ENCODE measurements at places on chromosomes 16 and 17.

GRCh38 chr17:8123695-8124349 lies at the start of gene HES7:
HES7 (minus strand) TSS chr17:8124106; CDS start chr17:8124084, 22 bp downstream.
- DNase-seq = no peak

DNA sequence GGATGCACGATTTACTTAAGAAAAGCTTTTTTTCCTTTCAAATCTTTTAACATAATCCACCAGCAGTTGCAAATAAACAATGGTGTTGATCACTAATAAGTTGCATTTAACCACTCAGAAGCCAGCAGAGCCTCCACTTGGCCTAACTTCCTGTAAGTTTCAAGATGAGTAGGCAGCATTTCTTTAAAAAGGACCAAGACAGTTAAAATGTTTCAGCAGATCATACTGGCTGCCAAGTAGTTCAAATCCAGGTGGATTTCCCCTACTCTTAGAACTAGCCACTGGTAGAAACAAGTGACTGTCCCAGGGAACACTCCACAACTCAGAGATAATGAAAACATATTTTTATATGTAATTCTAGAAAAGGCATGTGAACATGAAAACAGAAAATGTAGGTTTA lies 17.0 kb upstream of the RFFL start:
- DNase-seq = no peak

DNA sequence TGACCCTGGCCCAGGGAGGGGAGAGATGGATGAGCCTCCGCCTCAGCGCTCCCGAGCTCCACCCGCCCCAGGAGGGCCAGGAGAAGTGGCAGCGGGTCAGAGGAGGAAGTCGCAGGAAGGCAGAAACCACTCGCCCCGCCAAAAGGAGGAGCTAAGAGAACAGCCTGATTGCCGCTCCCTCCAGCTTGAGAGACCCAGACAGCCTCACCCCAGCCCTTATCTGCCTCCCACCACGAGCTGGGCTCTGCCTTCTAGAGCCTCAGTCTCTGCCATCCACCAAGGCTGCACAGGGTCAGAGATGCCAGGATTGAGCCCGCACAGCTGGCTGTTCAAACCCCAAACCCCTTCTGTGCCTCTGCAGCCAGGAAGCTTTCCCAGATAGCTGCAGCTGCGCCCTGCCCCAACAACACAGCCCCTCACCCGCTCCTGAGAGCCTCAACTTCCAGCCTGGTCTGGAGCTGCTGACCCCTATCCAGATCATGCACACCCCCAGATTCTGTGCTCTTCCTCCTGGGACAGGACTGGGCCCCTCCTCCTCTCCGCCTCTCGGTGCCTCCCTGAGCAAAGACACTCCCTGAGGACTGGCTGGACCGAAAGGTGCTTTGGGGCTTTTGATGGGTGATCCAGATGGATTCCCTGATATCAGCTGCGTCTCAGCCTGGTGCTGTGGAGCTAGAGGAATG lies 1.0 kb upstream of the ATP2A3 start:
- peak; percentile 54 for DNase-seq

- no peak for DNase-seq
Measured at GRCh38 chr17:35291802-35292201, 48.9 kb downstream of the SLFN5 start.

- no peak for DNase-seq
Measured at GRCh38 chr16:4525634-4526277, 12.8 kb downstream of the CDIP1 start.

- no peak for DNase-seq
Measured at GRCh38 chr16:28975158-28975599, 601 bp downstream of the SPNS1 start.

DNA sequence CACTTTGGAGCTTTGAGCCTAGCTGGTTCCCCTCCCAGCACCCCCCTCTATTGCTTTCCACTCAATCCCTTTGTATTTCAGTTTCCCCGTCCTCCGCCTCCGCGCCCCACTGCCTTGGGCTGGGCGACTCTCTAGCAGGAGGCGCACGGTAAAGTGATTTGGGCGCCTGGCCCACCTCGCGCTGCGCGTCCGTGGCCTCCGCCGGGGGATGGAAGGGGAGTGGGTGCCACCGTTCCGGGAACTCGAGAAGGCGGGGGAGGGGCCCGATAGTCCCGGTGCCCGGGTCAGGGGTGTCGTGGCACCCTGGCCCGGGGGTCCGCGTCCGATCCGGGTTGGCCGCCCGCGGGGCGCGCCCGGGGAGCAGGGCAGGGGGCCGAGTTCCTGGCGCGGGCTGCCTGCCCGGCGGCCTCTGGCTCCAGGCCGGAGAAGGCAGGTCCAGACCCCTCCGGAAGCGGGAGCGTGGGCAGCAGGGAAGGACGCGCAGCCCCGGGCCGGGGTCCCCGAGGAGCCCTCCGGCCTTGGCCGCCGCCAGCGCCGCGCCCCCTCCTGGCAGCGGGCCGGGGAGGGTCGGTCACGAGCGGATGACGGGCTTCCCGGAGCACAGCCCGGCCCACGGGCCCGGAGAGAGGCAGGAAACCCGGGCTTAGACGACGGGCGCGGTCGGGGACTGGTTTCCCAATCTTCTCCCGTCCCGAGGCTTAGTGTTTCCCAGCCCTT lies 15.8 kb downstream of the MEOX1 start:
- DNase-seq = no peak

DNA sequence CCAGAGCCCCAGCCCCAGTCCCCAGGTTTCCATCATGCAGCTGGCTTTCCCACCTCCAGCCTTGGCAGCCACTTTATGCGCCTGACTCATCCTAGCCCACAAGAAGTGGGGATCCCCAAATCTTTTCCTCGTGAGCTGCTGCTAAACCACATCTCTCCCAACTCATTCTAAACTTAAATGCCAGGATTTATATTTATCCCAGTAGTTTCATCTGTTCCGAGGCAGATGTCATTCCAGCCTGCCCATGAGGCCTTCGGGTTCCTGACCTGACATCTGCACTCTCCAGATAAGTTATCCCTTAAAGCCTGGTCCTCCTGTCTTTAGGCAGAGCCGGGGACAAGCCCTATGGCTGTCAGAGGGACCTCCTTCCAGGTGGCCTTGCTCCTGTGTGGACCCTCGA lies 16.6 kb downstream of the PLXDC1 start:
- no peak for DNase-seq

- no peak for DNase-seq
Measured at GRCh38 chr17:32927724-32928585, at the start of gene TMEM98. TMEM98 (plus strand) TSS chr17:32928153; CDS start chr17:32931529, 3,376 bp downstream.

GRCh38 chr17:74832421-74832820 lies 27.3 kb downstream of the GRIN2C start:
- no peak for DNase-seq

- no peak for DNase-seq
Measured at GRCh38 chr16:88534638-88535190, 35.5 kb upstream of the ZC3H18 start.

GRCh38 chr16:62970851-62971250 lies 934.6 kb upstream of the CDH8 start:
- DNase-seq = no peak

DNA sequence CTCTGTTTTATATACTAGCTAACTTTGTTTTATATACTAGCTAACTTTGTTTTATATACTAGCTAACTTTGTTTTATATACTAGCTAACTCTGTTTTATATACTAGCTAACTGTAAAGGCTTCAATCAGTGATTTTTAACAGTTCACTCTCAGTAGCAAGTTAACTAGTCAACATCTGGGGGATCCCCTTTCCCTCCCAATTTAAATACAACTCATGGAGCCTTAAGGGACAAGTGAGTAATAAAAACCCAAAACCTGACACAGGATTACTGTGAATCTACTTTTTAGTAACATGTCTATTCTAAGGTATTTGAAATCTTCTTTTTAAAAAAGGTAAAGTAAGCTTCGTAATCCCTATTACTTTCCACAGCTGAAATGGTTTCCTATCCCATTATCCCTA lies 32.2 kb downstream of the FAM222B start:
- no peak for DNase-seq

DNA sequence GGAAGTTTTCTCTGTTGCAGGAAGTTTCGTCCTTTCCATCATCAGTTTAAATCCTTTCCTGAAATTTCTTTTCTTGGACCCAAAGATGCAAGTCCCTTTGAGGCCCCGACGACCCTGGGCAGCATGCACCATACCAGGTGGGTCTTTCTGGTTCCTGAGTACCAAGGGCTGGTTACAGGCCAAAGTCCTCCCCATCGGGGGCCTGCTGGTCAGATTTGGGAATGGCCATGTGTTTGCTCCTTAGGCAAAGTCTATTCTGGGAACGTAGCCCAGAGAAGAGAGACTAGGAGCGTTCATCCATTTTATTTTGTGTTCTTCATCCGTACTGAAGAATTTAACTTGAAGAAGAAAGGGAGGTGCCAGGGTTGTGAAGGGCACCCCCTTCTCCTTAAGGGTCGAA lies 17.5 kb upstream of the ADAM11 start:
- no peak for DNase-seq

DNA sequence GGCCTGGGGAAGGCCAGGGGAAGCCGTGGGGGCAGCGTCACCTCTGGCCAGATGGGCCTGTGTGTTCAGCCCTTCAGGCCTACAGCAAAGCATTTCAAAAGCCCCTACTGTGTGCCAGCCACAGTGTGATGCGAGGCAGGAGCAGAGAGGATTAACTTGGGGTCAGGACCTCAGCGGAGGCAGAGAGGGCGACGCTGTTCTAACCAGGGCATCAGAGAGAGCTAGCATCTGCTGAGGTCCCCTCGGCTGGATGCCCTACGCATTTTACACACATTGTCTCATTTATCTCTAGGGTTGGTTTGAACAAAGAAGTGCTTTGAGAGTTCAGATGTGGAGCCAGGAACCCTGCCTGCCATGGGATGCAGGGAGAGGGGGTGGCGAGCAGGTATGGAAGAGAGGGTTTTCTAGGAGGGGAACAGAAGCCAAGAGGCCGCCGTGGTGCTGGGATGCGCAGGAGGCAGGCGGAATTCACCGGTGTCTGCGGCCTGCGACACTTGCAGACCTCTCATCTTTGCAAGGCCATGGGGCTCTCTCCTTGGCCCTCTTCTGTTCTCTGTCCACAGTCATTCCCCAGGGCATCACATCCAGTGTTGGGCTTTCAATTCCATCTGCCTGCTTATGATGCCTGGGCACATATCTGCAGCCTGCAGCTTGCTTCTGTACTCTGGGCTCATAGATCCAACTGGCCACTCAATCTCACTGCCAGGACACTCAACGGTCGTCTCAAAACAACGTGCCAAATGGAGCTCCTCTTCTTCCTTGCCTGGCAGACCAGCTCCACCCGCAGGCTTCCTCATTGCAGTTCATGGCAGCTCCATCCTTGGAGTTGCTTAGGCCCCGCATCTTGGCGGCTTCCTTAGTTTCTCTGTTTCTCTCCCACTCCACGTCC lies 8.1 kb upstream of the NKD1 start:
- no peak for DNase-seq

DNA sequence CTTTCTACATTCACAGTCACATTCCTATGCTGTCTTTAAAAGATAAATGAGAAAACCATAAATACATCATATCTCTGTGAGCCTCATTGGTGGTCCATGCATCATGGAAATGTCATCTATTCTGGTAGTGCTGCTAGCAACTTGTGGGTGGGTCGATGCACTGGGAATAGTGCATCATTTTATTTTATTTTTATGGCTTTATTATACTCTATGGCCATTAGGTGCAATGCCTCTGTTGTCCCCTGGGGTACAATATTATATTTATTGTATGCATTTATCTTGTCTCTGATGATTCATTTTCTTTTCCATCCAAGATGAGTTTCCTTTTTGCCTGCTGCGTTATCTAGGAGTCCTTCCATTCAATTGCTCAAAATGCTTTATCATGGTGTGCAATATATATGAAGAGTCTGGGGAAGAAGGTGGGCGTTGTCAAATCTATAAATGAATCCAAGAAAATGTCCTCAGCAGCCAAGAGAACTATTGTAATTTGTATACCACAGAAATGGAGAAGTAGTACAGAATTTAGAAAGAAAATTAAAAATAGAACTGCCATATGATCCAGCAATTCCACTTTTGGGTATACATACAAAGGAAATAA lies 324.0 kb downstream of the KCNJ2 start:
- DNase-seq = no peak

GRCh38 chr17:690361-690760 lies 24.3 kb downstream of the VPS53 start:
- DNase-seq = no peak

GRCh38 chr16:66612422-66612821 lies 7.9 kb downstream of the CMTM3 start:
- DNase-seq = no peak

GRCh38 chr16:84252184-84252583 lies 12.4 kb upstream of the KCNG4 start:
- DNase-seq = no peak

DNA sequence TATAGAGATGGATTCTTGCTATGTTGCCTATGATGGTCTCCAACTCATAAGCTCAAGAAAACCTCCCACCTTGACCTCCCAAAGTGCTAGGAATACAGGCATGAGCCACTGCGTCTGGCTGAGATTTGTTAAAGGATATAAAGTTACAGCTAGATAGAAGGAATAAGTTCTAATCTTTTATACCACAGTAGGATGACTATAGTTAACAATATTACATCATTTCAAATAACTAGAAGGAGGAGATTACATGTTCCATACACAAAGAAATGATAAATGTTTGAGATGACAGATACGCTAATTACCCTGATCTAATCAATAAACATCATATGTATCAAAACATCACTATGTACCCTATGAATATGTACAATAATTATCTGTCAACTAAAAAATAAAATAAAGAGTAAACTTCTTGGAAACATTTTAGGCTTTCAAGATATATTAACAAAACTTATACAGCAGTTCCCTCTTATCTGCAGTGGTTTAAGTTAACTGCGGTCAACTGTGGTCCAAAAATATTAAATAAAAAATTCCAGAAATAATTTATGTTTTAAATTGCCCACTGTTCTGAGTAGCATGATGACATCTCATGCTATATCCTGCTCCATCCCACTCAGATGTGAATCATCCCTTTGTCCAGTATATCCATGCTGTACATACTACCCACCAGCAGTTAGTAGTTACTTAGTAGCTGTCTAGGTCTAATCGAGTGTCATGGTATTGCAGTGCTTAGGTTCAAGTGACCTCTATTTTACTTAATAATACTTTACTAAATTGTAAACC lies 129.2 kb upstream of the NACA2 start:
- DNase-seq = no peak

DNA sequence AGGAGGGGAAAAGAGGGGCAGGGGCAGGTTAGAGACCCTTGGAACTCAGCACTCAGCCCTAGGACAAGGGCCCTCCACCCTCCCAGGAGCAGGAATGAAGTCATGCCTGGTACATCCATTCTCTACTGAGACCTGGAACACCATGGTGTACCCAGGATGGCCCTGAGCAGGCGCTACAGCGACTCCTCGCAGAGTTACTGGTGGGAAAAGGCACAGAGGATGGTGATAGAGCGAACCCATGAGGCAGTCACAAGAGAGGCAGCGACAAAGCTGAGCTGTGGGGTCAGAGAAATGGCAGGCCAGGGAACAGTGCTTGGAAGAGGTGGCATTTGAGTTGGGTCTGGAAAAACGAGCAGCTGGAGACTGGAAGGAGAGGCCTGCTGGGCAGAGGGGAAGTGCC lies 37.5 kb downstream of the SRCIN1 start:
- no peak for DNase-seq

All from NCI-H1092 (cell line).